ENCODE measurements at places on chromosomes 2 and 18.

GRCh38 chr2:189608795-189609422 lies 28.3 kb upstream of the SLC40A1 start:
- DNase-seq, result no peak

GRCh38 chr18:5543773-5544389 lies at the start of gene EPB41L3:
Gene EPB41L3 (minus strand): TSS chr18:5543997. CDS start chr18:5489183, 54,814 bp downstream.
- no peak for DNase-seq

GRCh38 chr18:75246721-75247610 lies 36.4 kb downstream of the TSHZ1 start:
- DNase-seq, result no peak

DNA sequence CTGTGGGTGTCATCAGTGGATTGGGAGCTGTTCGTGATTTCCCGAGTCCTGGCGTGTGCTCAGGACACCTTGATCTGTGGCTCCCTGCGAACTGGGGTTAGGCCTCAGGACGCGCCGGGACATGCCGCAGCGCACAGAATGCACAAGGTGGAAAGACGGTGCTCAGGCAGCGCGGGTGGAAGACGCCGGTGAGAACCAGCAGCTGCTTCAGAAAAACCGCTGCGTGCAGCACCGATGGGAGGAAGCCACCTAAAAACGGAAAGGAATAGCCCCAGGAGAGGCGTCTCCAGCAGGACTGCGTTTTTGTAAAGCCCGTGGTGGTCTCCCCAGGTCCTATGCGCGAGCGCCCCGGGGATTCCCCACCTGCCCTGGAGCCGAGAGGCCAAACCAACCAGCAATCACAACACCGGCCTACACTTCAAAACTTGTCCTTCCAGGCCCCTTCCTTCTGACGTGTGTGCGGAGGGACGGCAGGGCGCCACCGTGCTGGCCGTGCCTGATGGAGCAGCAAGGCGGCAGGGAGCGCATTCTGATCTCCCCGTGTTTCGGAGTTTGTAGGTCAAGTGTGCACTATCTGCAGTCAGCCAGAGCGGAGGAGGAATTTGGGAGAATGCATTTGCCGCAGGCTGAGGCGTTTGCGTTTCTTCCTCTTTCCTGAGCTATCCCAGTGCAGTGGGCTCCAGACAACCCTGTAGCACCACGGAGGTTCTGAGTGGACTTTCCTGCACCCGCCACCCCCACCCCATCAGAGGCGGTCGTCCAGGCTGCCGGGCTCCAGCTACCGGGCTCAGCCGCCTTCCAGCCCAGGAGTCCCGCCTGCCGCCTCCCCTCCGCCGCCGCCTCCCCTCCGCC lies 32.2 kb downstream of the RTP5 start:
- DNase-seq, result no peak

GRCh38 chr2:5696404-5696944 lies 4.3 kb downstream of the SOX11 start:
- no peak for DNase-seq

DNA sequence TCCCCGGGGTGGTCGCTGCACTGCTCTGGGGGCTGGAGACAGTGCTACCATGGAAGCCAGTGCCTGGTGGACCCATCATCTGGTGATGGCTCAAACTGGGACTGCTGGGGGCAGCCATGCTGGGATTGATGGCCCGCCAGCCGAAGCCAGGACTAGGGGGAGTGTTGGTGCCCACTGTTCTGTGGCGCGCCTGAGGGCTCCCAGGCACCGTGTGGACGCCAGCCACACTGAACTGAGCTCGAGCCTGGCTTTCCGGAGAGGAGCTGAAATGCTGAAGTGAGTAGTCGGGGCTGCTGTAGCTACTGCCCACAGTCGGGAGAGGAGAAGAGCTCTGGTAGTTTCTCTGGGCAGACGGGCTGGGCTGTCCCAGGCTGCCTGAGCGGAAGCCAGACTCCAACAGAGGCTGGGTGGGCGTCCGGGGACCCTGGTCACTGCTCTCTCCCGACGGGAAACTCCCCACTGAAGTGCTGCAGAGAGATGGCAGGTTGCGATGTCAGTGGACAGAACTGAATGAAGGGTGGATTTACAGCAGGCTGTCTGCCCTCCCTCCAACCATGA lies 184.4 kb downstream of the TNS1 start:
- DNase-seq, result no peak

DNA sequence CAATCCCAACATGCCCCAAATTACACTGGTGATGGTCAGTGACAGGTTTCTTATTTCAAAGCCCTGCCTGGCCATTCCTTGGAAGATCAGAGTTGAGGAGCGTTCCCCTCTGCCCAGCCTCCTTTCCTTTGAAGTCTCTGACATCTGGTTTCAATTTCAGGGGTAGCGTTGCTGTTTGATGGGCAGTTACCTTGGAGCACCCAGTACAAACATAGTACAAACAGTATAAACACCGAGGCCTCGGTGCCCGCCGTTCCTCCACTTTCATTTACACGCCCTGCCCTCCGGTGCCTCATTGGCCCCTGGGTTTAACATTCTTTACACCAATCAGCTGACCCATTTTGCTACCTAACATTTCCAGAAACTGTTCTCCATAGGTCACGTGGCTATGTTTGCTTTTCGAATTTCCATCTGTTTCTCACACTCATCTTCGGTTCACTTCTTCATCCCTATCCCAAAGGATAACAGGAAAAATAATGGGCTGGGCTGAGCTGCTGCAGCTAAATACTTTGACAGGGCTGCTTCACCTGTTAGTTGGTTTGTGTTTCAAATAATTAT lies 65.6 kb downstream of the NRP2 start:
- DNase-seq, result no peak

- DNase-seq, result no peak
Measured at GRCh38 chr2:166081852-166082251, 46.0 kb downstream of the SCN1A start.

DNA sequence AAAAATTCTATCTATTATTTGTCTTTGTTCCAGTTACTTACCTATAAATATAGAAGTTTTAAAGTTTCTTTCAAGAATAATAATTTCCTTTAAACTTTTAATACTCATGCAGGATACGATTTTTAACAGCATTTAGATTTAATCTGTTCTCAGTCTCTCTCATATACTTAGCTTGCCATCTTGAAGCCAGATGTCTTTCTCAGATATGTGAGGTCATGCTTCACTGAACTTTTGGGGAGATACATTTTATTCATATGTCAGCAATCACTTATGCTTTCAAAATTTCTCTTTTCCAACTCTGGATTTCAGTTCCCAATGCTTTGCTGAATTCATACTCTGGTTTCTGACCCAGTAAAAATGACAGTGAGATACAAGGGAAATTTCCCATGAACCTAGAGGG lies 66.5 kb upstream of the CCDC178 start:
- no peak for DNase-seq

DNA sequence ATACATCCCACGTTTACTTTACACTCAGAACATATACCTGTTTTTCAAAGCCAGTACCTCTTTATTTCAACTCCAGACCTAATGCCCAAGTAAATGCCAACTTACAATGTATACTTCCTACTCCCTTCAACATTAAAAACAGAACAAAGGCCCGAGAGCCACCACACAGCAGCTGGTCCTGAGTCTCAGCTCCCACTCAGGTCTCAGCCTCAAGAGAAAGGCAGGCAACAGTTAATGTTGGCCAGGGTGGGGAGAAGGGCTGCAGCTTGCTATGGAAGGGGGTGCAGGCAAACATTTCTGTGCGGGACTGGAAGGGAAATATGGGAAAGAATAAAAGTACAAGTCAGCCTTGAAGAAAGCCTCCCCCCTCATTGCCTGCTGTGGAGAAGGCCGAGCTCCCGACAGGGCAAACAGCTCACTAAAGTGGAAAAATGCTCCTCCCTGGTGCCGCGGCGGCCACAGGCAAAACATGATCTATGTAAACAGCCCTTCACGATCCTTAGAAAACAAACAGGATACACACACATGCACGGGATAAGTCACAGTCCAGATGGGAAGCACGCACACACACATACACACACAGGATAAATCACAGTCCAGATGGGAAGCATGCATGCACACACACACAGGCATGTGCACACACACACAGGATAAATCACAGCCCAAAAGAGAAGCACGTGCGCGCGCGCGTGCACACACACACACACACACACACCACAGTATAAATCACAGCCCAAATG lies 67.4 kb downstream of the ADNP2 start:
- no peak for DNase-seq

- DNase-seq, result no peak
Measured at GRCh38 chr2:184835398-184835715, 237.0 kb downstream of the ZNF804A start.

Data from stimulated activated naive CD4-positive, alpha-beta T cell treated with Interleukin-2 at 50 U/mL for 16 hours (primary cell).